Esophagus squamous epithelium (tissue), 5 donors: ENCODE measurements at places on chromosomes 2 and 18.
A peak's percentile ranks its signal among the peaks of the same experiment; 100 is the strongest.

- no peak for DNase-seq
- no peak overlapping the region for H3K27ac ChIP-seq
- no peak overlapping the region for H3K4me3 ChIP-seq
- no peaks in the 10 kb centered on the region for H3K36me3 ChIP-seq
These were observed 7.6 kb upstream of the TRIB2 start for GRCh38 chr2:12709207-12709522.

GRCh38 chr2:30233271-30234009 lies 2.1 kb downstream of the LBH start:
- H3K27me3 ChIP-seq = no peaks in the 10 kb centered on the region
- H3K4me3 ChIP-seq = peak overlapping the region; percentile 86
- no peaks in the 10 kb centered on the region for H3K36me3 ChIP-seq
- peak overlapping the region; percentile 92 for H3K27ac ChIP-seq

DNA sequence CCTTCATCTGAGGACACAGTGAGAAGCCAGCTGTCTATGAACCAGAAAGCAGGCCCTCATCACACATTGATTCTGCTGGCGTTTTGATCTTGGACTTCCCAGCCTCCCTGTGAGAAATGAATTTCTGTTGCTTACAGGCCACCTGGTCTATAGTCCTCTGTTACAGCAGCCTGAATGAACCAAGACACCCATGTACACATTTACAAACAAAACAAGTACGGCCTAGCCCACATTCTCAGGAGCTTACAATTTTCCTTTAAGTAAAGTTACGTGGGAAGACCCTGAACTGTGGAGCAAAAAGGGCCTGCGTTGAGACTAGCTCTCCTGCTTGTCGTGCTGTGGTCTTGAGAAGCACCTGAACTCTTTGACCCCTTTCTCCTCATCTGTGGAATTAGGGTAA lies 12.0 kb upstream of the SLC20A1 start:
- peaks cover 7% of the 10 kb centered on the region for H3K4me1 ChIP-seq
- no peak overlapping the region for H3K4me3 ChIP-seq
- no peak overlapping the region for H3K27ac ChIP-seq
- no peaks in the 10 kb centered on the region for H3K27me3 ChIP-seq
- DNase-seq = no peak
- no peaks in the 10 kb centered on the region for H3K36me3 ChIP-seq

GRCh38 chr2:53905396-53905795 lies 45.6 kb upstream of the GPR75 start:
- H3K27ac ChIP-seq = no peak overlapping the region
- H3K4me3 ChIP-seq = no peak overlapping the region
- H3K4me1 ChIP-seq = no peaks in the 10 kb centered on the region

DNA sequence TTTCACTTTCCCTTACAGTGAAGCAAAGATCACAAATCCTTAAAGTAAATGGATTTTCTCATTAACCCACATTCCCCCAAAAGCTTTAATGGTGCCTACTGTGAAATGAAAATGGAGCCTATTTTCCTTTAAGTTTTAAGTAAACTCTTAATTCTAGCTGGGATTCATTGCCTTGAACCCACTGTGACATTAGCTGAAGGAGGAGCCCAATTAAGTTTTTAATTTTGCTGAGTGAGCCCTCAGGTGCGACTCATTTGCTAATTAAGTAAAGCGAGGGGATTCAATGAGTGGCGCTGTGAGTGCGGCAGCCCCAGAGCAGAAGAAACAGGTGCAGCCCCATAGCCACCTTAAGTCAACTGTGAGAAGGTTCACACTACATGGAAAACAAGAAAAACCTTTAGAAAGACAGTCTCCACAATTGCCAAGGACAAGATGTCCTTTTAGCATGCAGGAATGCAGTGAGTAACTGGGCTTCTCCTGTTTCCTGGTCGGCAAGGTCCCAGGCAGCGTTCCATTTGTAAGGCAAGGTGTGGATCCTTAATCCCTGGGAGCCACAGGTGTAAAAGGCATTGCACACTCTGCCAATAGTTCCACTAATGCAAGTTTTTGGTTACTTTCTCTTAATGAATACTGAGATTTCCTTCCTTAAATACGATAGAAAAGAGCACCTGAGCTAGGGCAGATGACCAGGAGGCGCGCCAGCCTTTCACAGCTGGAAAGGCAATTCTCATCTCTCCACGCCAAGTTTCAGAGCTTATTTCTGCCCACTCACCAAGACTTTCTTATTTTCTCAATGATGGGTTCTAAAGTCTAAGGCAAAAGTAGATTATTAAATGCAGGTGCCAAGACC lies 87.7 kb downstream of the TMEM18 start:
- H3K4me1 ChIP-seq = peaks cover 16% of the 10 kb centered on the region
- no peak overlapping the region for H3K4me3 ChIP-seq
- H3K36me3 ChIP-seq = no peaks in the 10 kb centered on the region
- DNase-seq = no peak
